ENCODE measurements at places on chromosomes 3 and 15.

DNA sequence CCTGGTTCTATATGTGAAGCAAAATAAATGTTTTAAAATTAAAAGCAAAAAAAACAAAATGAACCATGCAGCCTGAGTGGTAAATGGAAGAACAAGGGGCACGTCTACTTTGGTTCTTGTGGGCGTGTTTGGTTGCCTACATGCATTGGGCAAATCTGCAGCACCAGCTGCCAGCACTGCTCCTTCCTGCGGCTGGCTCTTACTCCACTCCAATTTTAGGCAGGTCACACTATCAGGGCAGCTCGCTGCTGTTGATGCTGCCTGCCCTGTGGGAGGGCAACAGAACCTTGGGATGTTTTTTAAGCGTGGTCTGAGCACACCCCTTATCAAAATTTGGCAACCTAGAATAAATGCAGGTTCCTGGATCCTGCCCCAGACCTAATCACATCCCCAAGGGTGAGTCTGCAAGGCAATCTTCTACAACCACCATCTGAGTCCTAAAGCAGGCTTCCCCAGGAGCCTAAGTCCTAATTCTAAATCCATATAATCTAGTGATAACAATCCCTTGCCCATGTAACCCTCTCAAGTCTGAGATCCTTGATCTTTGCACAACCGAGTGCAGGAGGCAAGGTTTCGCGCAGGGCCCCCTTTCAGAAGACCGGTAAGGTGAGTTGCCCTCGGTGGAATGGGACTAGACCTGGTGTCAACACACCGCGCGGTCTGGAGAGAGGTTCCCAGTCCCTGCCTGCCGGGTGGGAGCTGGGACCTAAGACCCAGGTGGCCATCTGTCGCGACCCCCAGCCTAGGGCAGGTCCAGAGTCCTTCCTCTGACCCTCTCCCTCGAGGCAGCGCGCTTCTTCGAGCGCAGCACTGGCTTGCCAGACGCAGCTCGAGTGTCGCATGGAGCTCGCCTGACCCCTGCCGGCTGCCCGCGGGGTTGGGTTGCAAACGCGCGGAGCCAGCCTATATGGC, 15.9 kb downstream of the IVD start:
- DNase-seq = peak; percentile 72

GRCh38 chr3:84547971-84548970, 410.5 kb upstream of the CADM2 start:
- DNase-seq = peak; percentile 28

GRCh38 chr3:2036076-2036475, 62.6 kb upstream of the CNTN4 start:
- peak; percentile 57 for DNase-seq

GRCh38 chr3:46719735-46720271, 2.1 kb upstream of the PRSS50 start:
- DNase-seq = no peak

GRCh38 chr3:189883113-189883753, 237.5 kb downstream of the P3H2 start:
- no peak for DNase-seq

- DNase-seq = peak; percentile 11
Measured at GRCh38 chr3:38579551-38580449, 69.7 kb downstream of the SCN5A start.

DNA sequence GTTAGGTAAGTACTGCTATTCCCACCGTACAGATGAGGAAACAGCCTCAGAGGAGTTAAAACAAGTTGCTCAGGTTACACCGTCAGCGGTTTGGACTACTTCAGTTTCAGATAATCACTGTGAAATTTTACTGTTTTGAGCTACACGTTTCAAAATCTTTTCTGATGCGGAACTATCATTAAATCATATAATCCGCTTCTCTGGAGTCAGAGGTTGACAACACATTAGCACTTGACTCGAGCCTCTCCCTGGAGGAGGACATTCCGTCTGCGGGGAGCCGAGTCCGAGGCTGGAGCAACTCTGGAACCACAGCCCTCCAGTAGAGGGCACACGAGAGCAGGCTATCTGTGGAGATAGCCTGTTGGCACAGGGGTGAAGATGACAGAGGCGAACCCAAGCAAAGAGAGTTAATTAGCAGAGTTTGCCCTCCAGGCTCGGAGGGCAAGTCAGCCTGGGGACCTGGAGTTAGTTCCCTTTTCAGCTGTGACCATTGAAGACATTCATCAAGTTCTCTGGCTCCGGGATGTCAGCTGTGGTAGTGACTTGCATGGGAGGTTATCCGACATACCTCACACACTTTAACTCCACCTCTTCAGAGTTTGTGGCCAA, 131.2 kb downstream of the IGF1R start:
- DNase-seq = peak; percentile 88

DNA sequence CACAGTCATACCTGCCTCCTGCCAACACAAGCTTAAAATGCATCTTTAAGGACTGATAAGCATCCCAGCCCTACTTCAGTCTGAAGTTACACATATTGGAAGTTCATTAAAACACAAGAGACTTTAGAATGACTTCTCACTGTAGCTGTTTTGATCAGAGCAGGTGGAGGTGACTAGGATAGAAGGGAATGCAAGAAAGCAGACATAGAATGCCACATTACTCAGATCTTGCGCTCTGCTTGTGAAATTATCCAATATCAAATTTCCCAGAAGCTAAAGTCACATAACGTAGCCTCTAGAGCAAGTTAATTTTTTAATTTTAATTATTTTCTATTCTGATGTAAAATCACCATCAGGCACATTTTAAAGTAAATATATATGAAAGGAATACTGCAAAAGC, 306.5 kb downstream of the PLOD2 start:
- DNase-seq = no peak

GRCh38 chr3:190088890-190089289, 31.8 kb downstream of the P3H2 start:
- DNase-seq = no peak

GRCh38 chr3:69698728-69699127, 40.5 kb upstream of the MITF start:
- DNase-seq = no peak

DNA sequence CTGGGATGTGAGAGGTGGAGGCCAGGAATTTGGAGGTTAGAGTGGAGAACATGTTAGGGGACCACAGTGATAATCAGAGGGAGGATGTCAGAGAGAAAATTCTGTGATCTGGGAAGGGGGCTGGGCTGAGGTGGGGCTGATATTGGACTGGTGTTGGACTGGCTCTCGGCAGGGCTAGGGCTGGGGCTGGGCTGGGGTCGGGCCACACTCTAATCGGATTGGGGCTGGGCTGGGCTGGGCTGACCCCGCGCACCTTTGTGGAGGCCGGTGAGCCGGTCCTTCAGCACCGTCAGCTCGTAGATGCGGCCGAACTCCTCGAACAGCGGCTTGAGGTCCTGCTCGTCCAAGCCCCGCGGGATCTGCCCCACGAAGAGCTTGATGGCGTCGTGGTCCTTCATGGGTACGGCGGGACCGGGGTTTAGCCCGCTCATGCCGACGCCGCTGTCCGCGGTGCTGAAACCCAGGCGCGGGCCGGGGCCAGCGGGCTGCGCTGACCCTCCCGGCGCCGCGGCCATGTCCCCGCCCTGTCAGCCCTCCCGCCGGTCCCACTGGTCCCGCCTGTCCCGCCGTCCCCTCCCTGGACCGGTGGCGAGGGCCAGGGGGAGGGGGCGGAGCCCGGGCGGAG, 485 bp downstream of the CELF6 start:
- DNase-seq = no peak

DNA sequence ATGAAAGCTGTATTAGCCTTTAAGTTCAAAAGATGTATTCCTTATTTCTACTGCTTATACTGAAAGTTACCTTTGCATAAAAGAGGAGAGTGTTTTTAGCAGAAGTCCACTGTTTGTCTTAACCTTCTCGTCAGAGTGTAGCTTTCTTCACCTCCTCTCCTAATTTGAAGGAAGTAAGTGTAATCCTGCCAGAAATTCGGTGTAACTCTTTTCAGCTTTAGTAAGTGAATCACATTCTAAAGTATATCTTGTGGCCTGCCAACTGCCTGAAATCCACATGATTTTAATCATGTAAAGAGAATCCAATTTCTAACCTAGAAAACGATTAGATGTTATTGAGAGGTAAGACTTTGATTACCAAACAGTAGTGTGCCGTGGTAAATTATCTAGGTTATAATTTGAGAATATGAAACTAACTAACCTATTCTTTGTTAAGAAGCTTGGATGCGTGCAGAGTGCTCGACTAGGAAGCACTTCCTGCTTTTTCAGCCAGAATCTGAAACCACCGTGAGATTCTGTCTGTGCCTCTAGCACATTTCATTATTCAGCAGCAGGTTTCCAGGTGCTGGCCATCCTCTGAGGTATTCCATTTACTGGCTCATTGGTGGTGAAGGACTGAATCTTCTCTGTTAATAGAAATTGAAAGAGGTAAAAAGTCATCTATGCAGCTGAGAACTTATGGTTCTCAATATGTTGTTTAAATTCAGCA, 7.5 kb downstream of the GYG1 start:
- no peak for DNase-seq

- no peak for DNase-seq
Measured at GRCh38 chr3:47961815-47962606, 54.2 kb downstream of the MAP4 start.

GRCh38 chr15:33098094-33099058, 96.1 kb downstream of the FMN1 start:
- DNase-seq = no peak

GRCh38 chr3:164687211-164687610, 391.1 kb downstream of the SI start:
- DNase-seq = no peak

DNA sequence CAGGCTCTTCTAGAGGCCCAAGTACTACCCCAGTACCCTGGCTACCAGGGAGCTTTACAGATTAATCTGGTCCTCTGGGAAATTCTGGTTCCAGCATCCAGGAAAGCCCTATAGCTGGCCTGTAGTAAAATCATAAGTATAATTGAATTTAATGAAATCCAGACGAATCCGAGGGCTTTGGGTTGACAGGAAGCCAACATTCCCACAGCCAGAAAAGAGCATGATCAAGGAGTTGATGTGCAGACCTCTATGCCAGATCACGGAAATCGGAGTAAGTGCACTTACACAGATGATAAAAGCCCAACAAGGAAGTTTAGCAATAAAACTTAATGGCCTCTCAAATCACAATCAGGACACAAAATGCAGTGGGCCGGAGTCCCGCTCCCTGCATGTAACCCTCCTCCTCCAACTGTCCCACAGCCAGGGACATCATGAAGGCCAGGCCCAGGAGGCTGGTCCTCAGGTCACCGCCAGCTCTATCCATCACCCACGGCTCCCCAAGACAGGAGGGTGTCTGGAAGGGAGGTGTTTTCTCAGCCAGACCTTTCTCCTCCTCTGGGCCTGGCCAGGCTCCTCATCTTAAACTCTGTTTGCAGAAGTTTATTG, 62.8 kb upstream of the SEC22A start:
- DNase-seq = no peak

- DNase-seq = peak; percentile 36
Measured at GRCh38 chr3:44584646-44585501, at the start of gene ZNF660. Gene ZNF660 (plus strand): TSS chr3:44584964. CDS start chr3:44594194, 9,230 bp downstream.

DNA sequence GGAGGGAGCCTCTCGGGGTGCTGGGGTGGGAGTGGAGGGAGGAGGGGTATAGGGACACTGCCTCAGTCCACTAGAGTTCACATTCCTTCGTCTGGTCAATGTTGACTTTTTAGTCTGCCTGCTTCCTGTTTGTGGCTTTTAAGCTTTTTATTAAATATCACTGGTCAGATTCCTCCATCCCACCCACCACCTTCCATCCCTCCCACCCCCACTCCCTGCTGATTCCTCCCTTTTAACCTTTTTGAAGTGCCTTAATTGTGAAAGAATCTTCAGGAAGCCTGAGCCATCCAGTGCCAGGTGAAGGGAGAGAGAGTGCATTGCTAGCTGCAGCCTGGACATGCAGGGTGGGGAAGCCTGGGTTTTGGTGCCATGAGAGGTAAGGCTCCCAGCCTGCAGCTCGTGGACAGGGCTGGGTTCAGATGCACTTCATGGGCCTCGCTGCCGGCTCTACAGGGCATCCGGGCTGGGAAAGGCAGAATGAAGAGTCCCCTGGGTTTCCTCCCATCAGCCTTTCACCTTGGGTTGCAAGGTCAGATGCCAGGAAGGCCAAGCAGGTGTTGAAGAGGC, 105.9 kb downstream of the DNAJB8 start:
- no peak for DNase-seq

All from NAMALWA (cell line).